ENCODE measurements at places on chromosomes 3 and 15. TPM values are rescaled to one million over a fixed set of nuclear protein-coding genes. Genes with fewer than 3 reads are reported as not detected.

DNA sequence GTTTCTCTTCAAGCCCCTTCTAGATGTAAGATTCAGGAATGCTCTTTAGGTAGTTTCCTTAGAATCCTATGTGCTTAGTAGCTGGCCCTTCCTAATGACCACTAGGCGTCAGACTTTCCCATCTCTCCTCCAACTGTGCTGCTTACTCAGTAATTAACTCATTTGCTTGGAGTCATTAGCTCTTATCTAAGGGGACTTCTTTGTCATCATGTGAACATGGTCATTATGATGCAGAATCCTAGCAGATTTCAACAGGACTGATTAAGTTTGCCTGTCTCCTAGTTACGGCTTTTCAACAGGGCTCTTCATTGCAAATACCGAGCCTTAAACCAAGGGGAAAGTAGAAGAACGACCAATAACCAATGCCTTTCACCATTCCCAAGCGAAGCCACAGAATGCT is 46.4 kb downstream of the GJD2 start:
- DNase-seq: peak; percentile 73

DNA sequence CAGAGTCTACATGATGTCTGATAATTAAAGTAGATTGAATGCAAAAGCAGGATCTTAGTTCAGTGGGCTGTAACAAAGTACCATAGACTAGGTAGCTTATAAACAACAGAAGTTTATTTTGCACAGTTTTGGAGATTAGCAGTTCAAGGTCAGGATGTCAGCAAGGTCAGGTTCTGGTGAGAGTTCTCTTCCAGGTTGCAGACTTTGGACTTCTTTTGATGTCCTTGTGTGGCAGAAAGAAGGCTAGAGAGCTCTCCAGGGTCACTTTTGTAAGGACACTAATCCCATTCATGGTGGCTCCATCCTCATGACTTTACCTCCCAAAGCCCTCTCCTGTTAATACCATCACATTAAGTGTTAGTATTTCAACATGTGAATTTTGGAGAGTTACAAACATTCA is 12.1 kb downstream of the FYTTD1 start:
- DNase-seq: no peak

- DNase-seq: no peak
Measured at GRCh38 chr3:10875914-10876313, 59.9 kb downstream of the SLC6A11 start.

DNA sequence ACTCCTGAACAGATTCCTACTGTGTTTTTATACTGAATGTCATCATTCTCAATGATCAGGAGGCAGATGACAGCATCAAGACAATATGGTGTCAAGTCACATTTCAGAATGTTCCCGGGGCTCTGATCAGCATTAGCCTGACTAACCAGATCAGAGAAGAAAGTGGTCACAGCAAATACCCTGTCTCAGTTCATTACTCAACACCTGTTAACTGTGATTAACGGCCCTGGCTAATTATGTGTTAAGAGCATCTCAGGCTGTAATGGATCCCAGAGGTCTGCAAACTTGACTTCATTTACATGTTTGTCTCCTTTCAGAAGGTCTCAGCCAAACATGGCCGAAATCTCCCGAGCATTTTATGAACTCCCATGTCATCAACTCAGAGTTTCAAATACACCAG is 833.7 kb downstream of the FHIT start:
- peak; percentile 41 for DNase-seq

GRCh38 chr15:70032509-70032908 is 65.2 kb downstream of the TLE3 start:
- no peak for DNase-seq

DNA sequence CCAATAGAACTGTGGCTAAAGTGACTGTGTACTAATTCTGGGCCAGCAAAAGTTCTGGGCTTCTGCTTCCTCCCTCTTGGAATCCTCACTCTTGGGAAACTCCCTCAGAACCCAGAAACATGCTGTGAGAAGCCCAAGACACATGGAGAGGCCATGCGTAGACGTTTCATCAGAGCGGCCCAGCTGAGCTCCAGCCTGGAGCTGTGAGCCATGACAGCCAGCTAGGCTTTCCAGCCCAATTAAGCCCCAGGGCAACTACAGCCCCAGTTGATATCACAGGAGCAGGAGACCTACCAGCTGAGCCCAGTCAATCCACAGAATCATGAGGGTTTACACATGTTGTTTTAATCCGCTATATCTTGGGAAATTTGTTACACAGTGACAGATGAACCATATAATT is 43.6 kb upstream of the CNOT10 start:
- no peak for DNase-seq

GRCh38 chr3:133783762-133784161 is 21.9 kb upstream of the SRPRB start:
- no peak for DNase-seq

Gene MAPK6
- polyA plus RNA-seq: 6.5 TPM

- DNase-seq: no peak
Measured at GRCh38 chr15:30065025-30065801, 17.5 kb upstream of the GOLGA8J start.

DNA sequence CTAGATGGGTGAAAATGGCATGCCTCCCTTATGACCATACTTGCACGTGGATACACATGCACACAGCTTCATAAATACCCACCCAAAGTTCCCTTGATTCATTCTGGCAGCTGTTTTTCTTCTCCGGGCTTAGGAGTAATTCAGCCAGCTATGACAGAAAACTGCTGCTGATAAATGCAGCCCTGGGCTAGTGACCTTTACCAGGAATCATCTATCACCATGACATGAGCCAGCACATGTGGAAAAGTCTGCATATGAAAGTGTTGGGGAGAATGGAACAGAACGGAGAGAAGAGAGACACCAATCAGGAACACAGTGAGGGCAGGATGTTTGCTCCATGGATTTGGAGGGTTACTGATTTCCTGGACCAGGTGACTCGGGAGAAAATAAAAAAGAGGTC is 706.3 kb downstream of the PDCD6IP start:
- peak; percentile 40 for DNase-seq

- no peak for DNase-seq
Measured at GRCh38 chr3:154191520-154191919, 70.3 kb downstream of the ARHGEF26 start.

GRCh38 chr3:133895208-133896001 is at the start of gene RAB6B:
Gene RAB6B (minus strand): TSS chr3:133895882. CDS start chr3:133895466, 416 bp downstream.
- DNase-seq: peak; percentile 65

Gene AHSG
- 0.34 TPM for polyA plus RNA-seq

- DNase-seq: peak; percentile 12
Measured at GRCh38 chr3:196518966-196519717, 4.0 kb upstream of the SMCO1 start.

DNA sequence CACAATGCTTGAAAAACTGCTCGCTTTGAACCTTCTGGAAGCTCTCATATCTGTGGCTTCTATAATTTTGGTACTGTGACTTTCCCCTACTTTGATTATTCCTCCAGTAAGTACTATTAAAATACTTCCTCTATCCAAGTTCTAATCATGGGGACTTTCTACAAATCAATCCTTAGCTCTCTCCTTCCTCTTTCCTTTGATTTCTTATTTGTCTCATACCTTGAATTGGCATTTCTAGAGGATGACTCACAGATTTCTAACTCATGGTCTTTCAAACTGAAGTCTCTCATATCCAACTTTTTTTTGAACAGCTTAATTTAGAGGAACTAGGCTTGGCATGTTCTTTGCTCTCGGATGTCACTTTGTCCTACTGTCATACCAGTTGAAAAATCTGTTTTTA is 241.8 kb downstream of the TBC1D5 start:
- no peak for DNase-seq

DNA sequence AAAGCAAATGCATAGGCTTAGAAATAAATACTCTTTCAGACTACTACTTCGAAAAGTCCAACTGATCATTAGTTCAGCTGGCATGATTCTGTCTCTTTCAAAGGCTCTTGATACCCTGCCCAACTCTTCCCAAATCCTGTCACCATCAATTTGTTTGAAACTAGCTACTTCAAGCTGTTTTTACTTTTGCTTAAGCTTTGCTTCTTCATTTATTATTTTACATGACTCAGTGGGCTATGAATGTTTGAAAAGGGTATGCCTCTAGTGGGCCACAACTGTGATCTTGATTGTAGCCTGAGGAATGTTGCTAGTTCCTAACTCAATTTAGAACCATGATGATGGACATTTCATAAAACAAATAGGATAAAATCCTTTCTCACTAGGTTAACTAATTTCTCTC is 340.8 kb downstream of the NAALADL2 start:
- no peak for DNase-seq

- DNase-seq: no peak
Measured at GRCh38 chr3:39479701-39480414, 12.4 kb downstream of the MOBP start.

GRCh38 chr3:38521391-38521987 is 25.3 kb downstream of the EXOG start:
- peak; percentile 89 for DNase-seq

Gene SH2D7
- not detected for polyA plus RNA-seq

Gene RPP25
- 7.3 TPM for polyA plus RNA-seq

GRCh38 chr3:71413572-71413971 is 170.0 kb downstream of the FOXP1 start:
- DNase-seq: no peak

Gene SERPINI2
- polyA plus RNA-seq: not detected

- no peak for DNase-seq
Measured at GRCh38 chr3:194861375-194861774, 175.7 kb downstream of the FAM43A start.

DNA sequence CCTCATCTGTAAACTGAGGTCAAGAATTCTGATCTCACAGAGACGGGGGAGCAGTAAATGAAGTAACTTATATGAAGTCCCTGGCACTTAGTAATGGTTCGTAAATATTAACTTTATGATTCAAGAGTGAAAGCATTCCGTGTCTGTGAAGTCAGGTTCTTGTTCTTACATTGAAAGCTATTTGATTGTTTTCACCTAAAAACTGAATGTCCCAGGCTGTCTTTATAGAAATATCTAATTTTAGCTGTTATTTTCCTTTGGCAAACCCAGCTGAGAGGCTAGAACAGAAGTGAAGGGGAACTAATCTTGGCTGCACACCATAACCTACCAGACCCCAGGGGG is 84.5 kb downstream of the CHSY1 start:
- DNase-seq: no peak

Gene C15orf62
- polyA plus RNA-seq: 0.47 TPM

GRCh38 chr3:57393977-57394376 is 101.5 kb upstream of the ASB14 start:
- no peak for DNase-seq

Gene TM6SF1
- 2.6 TPM for polyA plus RNA-seq

GRCh38 chr15:82742134-82742533 is 32.5 kb upstream of the AP3B2 start:
- no peak for DNase-seq

Gene CORO2B
- polyA plus RNA-seq: 9.0 TPM

DNA sequence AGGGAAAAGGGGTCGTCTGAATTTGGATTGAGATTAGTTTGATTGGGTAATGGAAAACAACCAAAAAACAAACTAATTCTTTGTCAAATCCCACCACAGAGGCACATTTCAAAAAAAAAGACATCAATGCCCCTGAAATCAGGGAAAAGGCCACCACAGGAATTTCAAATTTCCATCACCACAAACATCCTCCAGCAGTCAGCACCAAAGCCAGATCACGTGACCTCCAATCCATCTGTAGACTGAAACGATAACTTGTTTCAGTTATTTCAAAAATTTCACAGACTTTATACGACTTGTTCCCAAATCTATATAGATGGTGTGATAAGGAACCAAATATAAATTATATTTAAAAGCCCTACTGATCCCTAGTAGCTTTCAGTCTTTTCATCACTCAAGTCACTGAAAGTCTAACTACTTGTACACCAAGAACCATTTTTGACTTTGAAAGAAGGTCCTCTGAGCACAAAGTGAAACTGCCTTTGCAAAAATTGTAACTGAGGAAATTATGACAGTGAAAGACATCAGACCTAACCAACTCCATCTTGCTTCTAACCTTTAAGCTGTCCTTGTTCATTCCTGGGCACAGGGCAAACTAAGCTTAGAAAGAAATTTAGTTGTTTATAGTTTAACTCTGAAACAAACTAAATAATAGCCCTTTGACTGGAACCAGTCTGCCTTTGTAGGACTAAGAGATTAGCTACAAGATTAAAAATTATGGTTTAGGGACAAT is 48.1 kb upstream of the PLCL2 start:
- no peak for DNase-seq

Gene VILL
- 7.4 TPM for polyA plus RNA-seq
